ENCODE measurements at places on chromosomes 2 and 18.
A peak's percentile ranks its signal among the peaks of the same experiment; 100 is the strongest.

DNA sequence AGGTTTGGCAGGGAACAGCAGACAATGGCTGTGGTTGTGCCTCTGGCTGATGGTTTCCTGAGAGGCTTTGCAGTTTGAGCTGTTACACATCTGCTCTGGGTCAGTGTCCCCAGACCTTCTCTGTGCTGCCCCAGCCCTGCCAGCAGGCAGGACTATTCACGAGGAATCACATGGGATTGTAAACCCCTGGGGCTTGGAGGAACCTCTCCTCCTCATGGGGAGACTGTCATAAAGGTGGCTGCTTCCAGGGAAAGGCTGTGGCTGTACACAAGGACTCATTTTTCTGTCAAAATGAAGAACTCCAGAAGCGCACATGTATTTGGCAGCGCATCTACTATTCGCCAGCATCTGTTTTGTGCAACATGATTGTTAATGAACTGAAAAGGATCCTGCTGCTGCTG lies 142.6 kb upstream of the CYP1B1 start:
- DNase-seq = no peak

GRCh38 chr2:209974576-209974975 lies 27.9 kb upstream of the RPE start:
- DNase-seq = no peak

DNA sequence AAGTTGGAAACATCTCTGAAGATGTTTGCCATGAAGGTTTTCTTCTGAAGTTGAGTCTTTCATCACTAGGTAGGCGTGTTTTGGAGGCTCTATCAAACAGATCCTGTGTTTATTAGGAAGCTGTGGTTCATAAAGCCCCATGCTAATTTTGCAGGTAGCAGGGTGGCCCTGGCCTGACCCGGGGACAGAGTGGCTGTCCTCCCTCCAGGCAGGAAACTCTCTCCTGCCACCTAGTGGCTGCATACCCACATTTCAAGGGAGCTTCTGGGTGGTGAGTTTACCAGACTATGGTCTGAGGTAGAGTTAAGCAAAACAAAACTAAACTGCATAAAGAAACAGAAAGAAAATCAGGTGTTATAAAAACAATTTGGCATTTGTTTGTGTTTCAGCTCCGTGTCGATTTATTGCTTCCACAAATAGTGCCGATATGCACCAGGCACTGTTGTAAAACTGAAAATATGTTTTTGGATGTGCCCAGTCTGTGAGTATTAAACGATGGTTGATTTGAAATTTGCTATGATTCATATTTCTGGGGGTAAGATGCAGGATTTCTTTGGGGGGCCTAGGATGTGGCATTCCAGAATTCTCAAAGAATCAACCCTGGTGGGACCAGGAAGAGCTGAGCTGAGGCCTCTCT lies 26.0 kb upstream of the IL37 start:
- DNase-seq = peak; percentile 61

- no peak for DNase-seq
These were observed 9.3 kb downstream of the ALPK2 start for GRCh38 chr18:58619596-58619930.

DNA sequence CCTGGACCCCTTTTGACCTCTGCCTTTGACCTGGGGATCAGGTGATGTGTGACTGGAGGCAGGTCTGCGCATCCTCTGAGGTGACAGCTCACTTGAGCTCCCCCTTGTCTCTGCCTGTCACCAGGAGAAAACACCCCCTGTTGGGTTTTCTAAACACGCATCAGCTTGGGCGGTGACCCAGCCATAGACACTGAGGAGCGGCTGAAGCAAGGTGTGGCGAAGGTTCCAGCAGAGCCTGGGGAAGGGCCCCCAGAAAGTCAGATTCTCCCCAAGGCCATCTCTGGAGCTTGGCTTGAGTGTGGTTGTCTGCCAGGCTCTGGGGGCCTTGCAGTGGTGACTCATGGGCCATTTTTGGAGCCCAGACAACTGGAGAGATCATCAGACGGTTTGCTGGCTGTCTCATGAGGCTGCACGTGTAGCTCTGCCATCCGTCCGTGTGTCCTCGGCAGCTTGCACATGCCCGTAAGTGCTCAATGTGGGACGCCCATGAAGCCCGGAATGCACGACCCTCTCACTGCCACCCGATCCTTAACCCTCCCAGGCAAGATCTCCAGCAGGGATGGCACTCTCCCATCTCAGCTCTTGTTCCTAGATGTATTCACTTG lies 29.4 kb downstream of the SIX3 start:
- DNase-seq = no peak

DNA sequence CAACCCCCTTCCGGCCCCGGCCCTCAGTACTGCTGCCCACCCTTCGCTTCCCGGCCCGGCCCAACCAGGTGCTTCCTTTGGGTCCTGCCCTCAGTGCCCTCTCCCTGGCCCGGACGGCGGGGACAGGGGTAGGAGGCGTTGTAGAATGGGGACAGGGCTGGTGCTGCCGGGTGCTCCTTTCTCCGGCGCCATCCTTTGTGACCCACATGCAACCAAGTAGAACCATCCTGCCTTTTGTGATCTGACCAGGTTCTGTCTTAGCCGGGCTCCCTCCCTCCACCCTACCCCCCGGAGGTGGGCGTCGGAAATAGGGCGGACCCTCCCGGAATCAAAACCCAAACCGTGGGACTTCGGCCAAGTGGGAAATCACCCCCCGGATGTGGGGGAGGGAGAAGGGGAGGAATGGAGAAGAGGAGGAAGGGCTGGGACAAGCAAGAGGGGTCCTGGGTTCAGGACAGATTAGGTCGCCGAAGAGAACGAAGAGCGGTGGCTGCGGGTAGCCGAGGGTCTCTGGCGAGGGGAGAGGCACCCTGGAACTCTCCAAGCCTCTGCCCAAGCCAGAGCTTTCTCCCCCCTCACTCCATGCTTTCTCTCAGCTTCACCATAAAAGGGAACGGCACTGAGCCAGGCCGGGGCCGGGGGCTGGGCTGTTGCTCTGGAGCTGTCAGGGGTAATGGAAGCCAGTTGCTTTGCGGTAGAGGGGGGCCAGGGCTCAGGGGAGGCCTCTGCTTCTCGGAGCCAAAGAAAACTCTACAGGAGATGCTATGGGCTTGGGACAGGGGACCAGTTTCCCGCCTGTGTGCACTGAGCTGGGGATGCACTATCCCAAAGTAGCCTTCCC lies 756 bp upstream of the OST4 start:
- peak; percentile 13 for DNase-seq

- no peak for DNase-seq
These were observed 415.0 kb downstream of the TMX3 start for GRCh38 chr18:68299906-68300305.

- DNase-seq = peak; percentile 11
These were observed 1.5 kb downstream of the SLC39A10 start for GRCh38 chr2:195658541-195658890.
